Activated CD4-positive, alpha-beta T cell treated with anti-CD3 and anti-CD28 coated beads, Interleukin-2, Interleukin-6, amounts not matched to agents 100 ng/mL and 50 ng/mL, durations not matched to agents 16 hours and 8 hours (primary cell): ENCODE measurements at places on chromosomes 3 and 15.
A peak's percentile ranks its signal among the peaks of the same experiment; 100 is the strongest.

GRCh38 chr3:179179979-179180759 lies 32.0 kb downstream of the PIK3CA start:
- peak; percentile 25 for DNase-seq

GRCh38 chr3:110767156-110767555 lies 304.5 kb upstream of the NECTIN3 start:
- no peak for DNase-seq

GRCh38 chr3:197896421-197896820 lies 53.6 kb upstream of the RPL35A start:
- DNase-seq: no peak

DNA sequence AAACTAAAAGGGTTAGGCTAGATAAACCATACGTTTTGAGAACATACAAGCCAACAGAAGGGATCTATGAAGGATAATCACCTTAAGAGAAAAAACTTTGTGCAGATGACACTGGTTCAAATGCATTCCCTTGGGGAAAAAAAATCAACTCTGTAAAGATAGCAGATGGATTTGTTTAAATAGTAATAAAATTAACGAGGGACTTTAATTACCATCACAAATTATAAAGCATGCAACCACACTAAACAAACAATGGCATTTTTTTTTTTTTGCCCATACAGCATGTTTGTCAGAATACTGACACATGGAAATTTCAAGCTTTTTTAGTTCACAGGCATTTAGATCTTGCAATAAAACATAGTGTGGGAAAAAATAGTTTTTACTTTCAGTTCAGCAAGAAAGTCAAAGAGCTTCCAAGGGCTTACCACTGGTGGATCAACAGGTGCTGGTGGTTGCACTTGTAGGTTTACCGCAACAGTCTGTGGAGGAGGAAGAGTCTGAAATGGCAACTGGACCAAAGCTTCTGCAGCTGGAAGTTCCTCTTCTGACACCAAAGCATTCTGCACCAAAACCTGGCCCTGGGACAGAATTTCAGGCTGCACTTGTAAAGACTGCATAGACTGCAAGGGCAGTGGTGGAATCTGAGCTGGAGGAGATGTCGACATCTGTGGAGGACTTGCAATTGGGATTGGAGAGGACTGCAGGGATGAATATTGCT lies 53.1 kb downstream of the PHC3 start:
- peak; percentile 31 for DNase-seq

DNA sequence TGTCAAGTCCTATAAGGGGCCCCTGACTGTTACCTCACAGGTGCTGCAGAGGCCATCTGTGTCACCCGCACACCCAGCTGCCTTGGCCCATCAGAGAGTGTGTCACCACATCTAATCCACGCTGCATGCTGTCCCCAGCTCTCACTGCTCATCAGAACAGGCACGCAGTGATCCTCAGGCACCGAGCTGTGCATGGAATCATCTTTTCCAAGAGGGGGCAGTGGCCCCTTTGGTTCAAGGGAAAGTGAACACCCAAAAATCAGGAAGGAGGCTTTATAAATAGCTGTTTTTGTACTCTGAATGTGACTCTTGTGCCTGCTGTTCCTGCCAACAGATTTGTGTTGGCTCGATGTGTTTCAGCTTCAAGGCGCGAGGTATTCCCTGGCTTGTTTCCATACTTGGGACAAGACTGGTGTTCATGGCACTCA lies 110.3 kb upstream of the ETV5 start:
- no peak for DNase-seq
